DMS79 (cell line): ENCODE measurements at places on chromosomes 11 and 22.

GRCh38 chr11:115222218-115222862 lies 281.9 kb downstream of the CADM1 start:
- DNase-seq, result peak; percentile 7

DNA sequence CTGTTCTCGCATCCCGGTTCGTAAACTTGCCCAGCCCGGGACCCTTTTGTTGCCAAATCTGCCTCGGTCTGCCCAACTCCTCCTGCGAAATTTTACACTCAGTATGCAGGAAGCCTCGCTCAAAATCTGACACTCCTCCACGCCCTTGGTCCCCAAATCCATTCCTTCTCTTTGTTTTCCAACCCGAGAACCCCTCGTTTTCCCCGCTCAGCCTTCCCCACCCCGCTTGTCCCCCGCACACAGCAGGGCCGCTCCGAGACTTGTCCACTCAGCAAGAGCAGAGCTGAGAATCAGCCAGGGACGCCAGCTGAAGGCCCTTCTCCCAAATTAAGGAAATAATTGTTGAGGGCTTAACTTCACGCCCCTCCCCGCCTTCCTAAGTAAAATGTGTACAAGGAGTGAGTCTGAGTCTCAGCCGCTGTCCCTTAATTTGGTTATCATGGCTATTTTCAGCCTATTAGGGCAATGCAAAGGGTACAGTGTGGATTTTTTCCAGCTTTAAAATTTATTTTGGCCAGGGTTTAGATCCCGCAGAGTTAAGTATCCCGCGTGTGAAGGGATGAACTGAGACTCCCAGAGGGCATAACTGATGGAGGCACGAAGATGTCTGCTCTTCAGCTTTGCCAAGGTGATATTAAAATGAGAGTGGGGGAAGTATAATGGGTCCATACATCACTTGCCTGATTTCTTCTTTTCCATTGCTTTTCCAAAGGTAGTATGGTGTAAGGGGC lies 581 bp upstream of the FBXO3 start:
- no peak for DNase-seq

DNA sequence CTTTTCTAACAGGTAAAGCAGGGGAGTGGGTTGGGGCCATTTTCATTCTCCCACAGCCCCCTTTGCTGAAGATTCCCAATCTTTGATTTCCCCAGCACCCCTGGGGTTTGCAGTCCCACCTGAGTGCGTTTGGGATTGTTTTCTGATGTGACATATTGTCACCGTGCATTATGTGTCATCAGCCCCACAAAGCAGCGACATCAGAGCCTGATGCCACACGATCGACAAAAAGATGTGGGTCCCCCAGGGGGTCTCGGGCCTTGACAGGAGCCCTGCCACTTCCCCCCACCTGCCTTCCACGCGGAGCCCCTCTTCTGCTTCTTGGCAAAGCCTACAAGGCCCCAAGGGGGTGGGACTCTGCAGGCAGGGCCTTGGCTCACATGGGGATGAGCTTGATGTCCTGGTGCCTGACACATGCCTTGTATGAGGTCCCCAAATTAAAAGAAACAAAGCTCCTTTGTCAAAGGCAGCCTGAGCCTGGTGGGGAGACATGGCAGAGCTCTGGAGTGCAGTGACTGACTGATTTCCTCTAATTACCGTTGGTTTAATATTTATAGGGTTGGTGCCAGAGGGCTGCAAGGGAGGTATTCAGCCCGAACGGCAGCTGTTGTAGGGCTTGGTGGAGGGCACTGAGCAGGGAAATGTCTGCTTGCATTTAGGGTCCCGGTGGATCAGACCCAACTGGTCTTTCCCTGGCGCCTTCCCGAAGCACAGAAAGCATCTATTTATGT lies 149.2 kb downstream of the MIAT start:
- DNase-seq, result no peak

DNA sequence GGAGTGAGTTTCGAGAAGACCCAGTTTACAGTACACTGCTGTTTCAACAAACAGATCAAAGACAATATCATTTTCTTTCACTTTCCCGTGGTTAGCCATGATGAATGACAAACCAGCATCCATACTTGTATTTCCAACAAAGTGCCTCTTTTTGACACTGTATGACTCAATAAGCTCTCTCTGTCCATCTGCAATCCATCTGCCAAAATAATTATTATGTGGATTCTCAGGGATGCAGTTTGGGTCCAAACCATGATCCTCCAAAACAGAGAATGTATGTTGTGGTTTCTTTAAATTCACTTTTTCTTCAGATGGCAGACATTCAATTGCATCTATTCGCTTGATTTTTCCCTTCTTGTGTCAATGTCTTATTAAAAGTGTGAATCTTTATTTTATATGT lies 37.8 kb upstream of the RASD2 start:
- no peak for DNase-seq

DNA sequence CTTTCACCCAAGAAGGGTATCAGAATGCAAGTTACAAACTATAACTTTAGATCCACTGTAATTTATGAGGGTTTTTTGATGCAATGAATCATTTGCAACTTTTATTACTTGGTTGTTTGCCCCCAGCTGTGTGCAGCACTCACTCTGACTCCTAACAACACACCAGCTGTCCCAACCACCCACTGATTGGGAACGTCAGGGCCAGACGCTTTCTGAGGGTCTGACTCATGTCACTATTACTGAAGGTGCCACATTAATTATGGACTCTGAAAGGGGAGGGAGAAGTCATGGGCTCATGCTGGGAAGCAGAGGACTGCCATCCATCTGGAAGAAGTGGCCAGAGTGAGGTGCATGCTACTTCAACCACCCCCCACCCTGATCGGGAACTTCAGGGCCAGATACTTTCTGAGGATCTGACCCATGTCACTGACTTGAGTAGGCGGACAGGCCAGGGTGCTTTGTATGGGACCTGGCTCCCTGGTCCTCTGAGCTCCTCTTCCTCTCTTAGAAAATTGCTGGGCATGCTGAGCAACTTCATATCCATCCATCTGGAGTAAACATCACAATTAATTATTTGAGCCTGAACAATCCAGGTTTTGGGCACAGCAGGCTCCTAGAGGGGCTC lies 44.9 kb upstream of the DRD2 start:
- no peak for DNase-seq

GRCh38 chr11:60985991-60986915 lies 14.8 kb downstream of the CD6 start:
- DNase-seq, result no peak

DNA sequence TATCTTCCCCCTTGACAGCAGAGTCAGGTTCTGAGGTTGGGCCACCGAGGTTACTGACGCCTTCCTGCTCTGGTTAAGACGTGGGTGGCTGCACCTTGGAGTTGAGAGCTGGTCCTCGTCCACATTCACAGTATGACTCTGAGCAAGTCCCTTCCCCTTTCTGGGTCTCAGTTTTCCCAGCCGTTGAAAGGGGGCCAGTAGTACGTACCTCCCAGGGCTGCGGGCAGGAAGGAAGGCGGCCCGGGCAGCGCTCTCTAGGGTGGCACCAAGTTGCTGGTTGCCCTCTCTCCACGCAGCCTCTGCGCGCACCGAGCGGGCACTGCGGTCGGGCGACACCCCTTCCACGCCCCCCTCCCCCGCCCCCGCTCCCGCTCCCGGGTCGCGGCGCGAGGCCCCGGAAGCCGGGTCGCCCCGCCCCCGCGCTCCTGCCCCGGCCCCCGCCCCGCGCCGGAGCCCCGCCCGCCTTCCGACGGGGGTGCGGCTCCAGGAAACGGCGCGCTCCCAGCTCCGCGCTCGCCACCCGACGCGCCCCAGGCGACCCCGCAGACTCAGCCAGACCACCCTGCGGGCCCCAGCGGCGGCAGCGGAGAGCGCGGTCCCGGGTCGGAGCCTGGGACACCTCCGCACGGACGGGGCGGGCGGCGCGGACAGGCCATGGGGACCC lies at the start of gene EHBP1L1:
Gene EHBP1L1, plus strand, starts transcription at position 486 of the 664 bp plus-strand sequence. CDS start 250 bp downstream, outside the sequence.
- no peak for DNase-seq
